ENCODE measurements at places on chromosomes 7 and 10.

DNA sequence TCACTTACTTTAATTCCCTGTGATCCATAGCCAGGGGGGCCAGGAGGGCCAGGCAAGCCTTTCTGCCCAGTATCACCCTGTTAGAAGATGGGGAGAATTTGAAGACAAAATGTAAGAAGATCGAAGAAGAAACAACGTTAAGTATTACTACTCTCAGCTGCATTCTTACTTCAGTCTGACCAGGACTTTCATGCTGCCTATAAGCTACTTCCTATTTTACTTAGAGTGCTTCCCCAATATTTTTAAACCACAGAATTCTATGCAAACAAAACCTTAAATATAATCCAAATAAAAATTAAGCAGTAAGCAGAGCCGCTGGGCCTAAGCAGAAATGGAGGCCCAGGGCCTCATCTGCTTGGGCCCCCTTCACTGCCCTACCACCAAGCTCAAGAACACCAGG is 117.8 kb downstream of the COL28A1 start:
- no peak for DNase-seq

GRCh38 chr7:77980087-77980713 is 181.6 kb downstream of the PHTF2 start:
- no peak for DNase-seq

GRCh38 chr10:84395581-84395980 is 67.2 kb downstream of the CCSER2 start:
- DNase-seq = no peak

DNA sequence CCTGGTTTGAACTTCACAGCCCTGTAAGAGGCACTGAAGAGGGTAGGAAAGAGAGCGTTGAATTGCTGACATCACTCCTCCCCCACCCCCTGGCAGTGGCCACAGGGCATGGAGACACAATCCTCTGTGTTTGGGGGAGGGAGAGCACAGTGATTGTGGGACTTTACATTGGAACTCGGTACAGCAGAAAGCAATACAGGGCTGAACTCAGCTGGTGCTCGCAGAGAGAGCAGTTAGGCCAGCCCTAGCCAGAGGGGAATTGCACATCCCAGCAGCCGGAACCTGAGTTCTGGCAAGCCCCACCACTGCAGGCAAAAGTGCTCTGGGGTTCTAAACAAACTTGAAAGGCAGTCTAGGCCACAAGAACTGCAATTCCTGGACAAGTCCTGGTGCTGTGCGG is 24.0 kb upstream of the CUL1 start:
- DNase-seq = no peak

DNA sequence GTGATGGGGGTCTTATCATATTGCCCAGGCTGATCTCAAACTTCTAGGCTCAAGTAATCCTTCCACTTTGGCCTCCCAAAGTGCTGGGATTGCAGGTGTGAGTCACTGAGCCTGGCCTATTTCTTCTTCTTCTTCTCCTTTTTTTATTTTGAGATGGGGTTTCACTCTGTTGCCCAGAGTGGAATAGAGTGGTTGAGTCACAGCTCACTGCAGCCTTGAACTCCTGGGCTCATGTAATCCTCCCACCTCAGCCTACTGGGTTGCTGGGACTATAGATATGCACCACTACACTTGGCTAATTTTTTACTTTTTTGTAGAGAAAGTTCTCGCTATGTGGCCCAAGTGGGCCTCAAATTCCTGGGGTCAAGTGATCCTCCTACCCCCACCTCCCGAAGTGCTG is 124.3 kb downstream of the SKIDA1 start:
- DNase-seq = no peak

- DNase-seq = no peak
Observed at GRCh38 chr10:127740596-127740995, 3.6 kb downstream of the FOXI2 start.

GRCh38 chr7:45259966-45260646 is 102.5 kb downstream of the RAMP3 start:
- DNase-seq = peak; percentile 47

- DNase-seq = no peak
Observed at GRCh38 chr7:148715027-148715426, 16.3 kb downstream of the CUL1 start.

- DNase-seq = no peak
Observed at GRCh38 chr7:86202833-86203232, 440.9 kb upstream of the GRM3 start.

DNA sequence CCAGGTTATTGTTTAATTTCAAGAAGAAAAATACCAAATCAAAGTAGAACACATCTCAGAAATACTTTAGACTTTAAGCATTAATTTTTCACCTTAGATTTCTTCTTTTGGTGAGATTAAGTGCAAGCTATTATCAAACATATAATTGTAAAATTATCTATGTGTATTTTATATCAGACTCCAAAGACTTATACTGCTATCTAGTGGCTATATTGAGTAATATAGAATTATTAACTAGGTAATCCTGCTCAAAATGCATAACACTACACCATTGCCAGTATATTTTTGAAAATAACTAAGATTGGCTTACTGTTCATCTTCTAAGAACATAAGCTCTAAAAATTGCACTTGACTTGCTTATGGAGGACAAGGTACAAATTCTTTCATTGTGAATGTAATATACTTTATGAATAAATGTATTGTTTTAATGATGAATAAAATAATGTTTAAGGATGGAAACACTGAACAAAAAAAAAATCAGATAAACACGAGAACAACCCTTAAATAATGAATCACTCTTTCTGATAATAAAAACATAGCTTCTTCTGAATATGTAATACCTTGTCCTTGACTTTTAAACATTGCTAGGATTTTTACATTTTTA is 86.7 kb upstream of the GNAI1 start:
- no peak for DNase-seq

GRCh38 chr7:17500736-17501135 is 202.3 kb downstream of the AHR start:
- DNase-seq = no peak

- DNase-seq = no peak
Observed at GRCh38 chr7:12269100-12269895, 58.2 kb downstream of the TMEM106B start.

DNA sequence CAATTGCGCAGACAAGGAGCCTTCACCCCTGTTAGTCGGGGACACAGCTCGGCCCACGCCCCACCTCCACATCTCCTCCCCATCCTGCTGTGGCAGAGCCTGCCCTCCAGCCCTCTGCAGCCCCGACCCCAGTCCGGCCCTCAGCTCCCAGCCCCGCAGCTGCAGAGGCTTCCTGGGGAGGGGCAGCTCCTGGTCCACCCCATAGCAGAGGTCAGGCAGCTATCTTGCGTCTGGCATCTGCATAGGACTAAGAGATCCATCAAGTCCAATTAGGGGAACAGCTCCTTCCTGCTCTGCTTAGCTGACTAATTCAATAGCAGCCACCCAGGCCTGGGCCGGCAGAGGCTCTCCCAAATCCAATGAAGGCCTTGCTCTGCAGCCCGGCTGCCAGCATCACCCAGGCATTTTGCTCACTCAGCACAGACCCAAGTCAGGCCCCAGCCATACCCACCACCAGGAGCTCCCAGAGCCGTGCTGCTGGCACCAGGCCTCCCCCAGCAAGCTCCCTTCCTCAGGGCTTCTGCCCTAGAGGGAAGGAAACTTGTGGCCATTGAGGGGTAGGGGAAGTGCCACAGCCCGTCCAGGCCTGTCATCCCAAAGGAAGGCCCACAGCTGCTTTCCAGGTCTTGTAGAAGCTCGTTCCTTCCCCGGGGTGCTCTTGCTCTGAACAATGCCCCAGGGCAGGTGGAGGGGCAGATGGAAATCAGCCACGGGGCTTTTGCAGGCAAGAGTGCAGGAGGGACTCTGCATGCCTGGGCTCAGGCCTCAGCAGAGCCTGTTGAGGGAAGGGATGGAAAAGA is 106.2 kb upstream of the RET start:
- DNase-seq = peak; percentile 6

GRCh38 chr7:42843205-42843800 is 68.6 kb downstream of the C7orf25 start:
- no peak for DNase-seq

DNA sequence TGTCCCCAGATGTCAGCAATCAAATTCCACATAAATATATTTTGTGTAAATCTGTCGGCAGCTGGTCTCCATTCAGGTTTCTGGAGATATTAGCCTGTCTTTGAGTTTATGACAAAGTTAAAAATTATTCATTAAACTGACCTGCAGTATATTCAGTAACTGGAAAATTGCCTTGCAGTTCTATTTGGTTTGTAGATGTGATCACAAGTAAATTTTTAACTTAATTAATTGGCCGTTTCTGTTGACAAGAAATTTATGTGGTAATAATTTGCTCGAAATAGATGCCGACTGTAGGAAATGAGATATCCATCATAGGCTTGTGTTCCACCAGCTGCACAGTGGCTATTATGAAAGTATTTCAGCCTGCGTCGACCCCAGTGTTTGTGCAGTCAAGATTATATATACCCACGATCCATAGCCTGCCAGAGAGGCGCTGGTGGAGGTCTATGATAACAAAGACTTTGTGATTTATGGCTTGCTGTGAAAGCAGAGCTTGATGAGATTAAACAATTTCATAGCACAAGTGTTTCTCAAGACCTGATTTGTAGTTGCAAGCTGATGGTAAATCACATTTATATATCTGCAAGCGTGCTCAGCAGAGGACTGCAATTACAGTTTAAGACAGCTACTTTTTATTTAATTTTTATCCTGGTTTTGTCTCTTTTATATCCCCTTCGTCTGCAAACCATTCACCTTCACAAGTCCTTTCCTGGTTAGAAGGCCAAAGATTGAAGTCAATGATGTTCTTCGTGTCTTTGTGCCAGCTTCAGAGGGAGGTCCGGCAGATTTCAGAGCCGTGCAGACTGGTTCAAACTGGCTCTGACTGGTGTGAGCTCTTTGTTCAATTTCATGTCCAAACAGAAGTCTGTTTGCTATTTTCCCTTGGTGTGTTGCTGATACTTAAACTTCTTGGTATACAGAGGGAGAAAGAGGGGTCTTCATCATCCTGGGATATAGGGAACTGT is 850.9 kb downstream of the LRMDA start:
- no peak for DNase-seq

GRCh38 chr10:29780639-29781038 is 145.9 kb upstream of the SVIL start:
- no peak for DNase-seq

DNA sequence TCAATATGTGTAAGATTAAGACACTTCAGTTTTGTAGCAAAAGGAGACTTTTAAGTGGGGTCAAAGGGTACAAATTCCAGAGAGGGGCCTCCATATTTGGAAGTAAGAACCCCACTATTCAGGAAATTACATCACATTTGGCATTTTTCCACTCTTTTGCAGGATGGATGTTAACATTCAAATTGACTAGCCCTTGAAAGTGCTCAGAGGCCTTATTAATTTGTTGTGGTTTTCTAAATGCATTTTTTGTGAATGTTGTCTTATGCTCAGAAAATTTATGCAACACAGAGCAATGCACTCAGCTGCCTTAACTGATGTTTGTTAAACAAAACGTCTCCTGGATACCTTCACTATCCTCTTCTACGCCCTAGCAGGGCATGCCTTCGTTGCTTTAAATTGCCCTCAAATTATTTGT is 50.9 kb upstream of the PDLIM1 start:
- DNase-seq = no peak

GRCh38 chr7:134907639-134908038 is 78.7 kb upstream of the AGBL3 start:
- no peak for DNase-seq

DNA sequence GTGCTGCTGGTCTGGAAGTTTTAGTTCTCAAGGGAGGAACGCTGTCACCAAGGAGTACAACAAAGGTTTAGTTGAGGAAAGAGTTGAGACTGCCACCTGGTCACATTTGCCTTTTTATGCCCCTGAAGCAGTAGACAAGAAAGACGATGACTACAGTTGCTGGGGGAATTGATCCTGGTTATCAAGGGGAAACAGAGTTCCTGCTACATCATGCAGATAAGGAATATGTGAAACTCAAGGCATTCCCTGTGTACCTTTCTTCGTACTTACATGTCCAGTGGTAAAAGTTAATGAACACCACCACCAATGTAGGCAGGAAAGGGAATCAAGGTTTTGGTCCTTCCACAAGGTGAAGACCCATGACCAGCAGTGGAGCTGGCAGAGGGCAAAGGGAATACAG is 31.8 kb downstream of the SLC35B4 start:
- DNase-seq = no peak

GRCh38 chr7:103127006-103127405 is 21.9 kb downstream of the NAPEPLD start:
- DNase-seq = no peak

DNA sequence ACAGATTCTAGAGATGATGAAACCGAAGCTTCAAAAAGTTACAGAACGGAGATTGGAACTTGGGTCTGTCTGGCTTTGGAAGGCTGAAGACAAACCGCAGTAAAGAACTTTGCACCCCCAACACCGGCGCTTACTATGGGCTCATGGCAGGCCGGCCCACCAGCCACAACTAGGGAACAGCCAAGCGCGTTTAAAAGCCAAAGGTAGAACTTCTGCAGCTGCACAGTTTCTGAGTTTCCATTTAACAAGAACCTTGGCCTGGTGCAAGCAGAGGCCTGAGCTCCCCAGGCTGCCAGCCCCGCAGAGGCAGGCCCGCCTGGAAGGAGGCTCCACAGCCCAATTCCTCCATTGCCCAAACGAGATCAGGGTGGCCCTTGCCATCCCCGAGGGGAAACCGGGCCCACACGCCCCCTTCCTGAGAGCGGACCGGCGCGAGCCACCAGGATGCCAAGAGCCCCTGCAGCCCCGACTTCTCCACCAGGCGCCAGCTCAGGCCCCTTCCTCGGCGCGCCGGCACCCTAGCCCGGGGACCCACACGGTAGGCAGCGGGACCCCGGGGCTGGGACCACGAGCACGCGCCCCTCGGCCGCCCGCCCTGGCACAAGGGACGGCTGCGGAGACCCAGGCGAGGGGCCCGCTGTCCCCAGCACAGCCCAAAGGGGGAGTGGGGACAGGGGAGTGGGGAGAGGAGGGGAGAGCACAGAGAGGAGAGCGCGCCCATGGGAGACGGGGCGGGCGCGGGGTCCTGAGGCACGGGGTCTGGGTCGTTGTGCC is 566 bp downstream of the MAD1L1 start:
- DNase-seq = no peak
